ENCODE measurements at places on chromosomes 2 and 18.

DNA sequence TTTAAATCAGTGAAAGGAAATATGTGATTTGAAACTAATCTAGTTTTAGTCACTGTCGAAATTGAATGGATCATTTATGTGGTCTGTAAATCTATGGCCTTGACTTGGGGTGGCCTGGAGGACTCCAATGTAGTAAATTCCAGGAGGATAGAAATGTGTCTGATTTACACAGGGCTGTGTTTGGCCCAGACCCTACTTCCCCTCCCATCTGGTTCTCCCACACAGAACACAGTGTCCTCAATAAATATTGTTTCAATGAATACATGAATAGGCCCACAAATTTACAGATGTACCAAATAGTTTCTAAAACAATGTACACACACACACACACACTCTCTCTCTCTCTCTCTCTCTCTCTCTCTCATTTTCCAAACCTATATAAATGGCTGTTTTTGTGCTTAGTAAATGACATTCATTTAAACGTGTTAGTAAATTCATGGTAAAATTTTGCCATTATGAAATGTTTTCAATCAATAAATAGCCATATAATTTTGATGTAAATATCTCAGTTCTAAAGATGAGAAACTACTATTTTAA lies 1.9 kb downstream of the CCDC68 start:
- no peak for DNase-seq

DNA sequence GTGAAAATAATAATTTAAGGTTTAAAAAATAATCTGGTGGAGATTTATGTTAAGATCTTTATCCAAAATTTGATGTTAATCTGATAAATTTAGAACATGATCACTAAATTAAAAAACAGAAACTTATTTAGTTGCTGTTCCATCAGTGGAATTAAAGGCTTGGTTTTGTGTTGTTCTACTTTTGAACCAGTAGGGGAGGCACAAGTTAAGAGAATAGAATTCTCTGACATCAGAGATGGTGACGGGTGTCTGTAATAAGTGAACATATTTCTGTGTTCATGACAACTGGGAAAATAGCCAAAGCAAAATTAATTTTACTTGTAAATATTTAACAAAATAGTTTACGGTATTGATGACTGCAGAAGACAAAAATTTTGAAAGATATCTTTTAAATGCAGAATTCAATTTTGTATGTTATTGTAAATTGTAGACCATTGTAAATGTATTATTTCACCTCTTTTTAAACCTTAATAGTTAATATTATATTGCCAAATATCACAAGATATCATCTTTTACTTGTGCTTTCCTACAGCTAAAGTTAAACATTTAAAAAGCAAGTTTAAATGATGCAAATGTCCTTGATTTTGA lies 106.0 kb downstream of the UBR3 start:
- no peak for DNase-seq

DNA sequence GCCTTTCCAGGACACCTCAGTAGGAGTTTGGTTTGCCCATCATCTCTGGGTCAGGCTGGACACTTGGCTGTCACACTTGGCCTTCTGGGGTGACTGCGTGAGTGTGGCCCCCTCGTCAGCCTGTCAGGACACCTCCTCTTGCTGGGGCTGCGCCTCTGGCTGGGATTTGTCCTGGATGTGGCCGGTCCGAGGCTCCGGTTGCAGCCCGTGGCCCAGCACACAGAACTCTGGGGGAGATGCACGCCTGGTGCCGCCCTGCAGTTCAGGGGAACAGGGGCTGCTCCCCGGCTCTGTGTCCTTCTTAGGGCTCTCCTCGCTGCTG lies 9.6 kb downstream of the PCARE start:
- no peak for DNase-seq

- no peak for DNase-seq
Measured at GRCh38 chr2:173002751-173003541, 72.7 kb upstream of the MAP3K20 start.

- DNase-seq = no peak
Measured at GRCh38 chr2:235827585-235827992, 333.7 kb downstream of the AGAP1 start.

- DNase-seq = no peak
Measured at GRCh38 chr2:4369826-4370419, 666.5 kb downstream of the DCDC2C start.

- no peak for DNase-seq
Measured at GRCh38 chr2:226813148-226813701, 13.6 kb upstream of the IRS1 start.

- DNase-seq = no peak
Measured at GRCh38 chr2:72139471-72139873, 8.2 kb downstream of the CYP26B1 start.

DNA sequence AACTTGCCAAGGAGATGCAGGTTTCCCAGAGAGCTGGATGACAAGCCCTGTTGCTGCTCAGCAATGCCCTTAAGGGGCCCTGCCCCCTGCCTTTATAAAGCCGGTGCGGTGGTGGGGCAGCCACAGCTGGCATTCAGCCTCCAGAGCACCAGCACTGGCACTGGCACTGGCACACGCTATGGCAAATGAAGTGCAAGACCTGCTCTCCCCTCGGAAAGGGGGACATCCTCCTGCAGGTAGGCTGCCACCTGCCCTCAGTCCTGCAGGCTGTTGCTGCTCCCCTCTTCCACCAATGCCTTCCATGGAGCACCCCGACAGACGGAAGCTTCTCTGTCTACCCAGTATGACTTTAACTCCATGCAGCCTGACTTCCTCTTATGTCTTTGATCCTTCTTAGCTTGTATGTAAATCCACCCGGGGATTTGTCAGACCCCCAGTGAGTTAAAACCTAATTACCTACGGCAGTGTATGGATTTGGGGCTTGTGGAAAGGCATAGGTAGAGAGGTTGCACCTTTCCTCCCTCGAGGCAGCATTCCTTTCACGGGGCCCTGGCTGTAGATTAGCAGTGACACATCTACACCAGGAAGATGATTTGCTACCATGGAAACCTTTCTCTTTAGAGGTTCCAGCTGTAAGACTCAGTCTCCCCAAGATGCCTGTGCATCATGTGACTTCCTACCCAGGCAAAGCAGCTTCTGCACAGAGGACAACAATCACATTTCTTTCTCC lies at the start of gene DAPL1:
Gene DAPL1, plus strand, starts transcription at position 123 of the 730 bp plus-strand sequence. Its CDS starts 56 bp downstream, at position 179.
- no peak for DNase-seq

DNA sequence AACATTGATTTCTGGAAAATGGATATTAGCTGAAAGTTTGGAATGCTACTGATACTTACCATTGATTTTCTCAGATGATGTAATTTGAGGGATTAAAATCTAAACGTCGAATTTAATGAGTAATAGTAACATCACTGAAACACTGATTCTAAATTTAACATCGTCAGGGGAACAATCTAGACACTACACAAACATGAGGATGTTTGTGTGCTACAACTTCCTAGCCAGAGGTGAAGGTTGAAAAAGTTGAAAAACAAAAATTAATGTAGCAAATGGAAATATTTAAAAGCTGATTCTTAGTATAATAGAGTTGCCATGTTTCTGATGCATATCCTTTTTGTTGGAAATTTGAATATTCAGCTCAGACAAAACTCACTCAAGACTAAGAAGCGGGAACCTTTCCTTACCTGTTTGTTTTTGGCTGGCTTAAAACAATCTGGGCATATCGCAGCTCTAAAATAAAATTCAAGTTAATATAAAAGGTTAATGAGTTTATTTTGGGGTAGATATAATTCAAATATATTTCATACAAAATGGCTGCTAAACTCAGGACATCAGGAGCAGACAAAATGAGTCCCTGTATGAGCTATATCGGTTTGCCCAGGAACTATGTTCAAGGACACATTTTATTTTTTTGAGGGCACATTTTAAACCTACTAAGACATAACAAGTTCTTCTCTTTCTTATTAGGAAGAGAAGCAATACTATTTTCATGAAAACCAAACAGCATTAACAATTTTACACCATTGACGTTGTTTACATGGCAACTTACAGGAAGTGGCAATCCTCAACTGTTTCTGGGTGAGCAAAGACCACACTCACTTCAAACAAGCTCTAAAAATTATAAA lies 52.6 kb upstream of the PEX13 start:
- DNase-seq = no peak

DNA sequence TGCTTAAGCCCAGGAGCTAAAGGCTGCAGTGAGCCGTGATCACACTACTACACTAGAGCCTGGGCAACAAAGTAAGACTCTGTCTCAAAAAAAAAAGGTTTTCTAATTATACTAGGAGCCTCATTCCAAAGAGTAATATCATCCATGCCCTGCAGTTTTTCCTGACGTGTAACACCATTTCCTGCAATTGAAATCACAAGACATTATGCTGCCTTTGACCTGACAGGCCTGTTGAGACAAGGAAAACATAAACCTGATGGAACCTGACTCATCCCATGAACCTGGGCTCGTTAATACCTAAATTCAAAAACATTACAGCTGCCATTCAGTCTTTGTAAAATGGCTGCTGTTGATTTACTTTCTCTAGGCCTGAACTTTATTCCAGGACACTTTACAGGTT lies 58.7 kb upstream of the PEX13 start:
- no peak for DNase-seq

GRCh38 chr2:202270487-202270886 lies 4.9 kb downstream of the NOP58 start:
- no peak for DNase-seq

DNA sequence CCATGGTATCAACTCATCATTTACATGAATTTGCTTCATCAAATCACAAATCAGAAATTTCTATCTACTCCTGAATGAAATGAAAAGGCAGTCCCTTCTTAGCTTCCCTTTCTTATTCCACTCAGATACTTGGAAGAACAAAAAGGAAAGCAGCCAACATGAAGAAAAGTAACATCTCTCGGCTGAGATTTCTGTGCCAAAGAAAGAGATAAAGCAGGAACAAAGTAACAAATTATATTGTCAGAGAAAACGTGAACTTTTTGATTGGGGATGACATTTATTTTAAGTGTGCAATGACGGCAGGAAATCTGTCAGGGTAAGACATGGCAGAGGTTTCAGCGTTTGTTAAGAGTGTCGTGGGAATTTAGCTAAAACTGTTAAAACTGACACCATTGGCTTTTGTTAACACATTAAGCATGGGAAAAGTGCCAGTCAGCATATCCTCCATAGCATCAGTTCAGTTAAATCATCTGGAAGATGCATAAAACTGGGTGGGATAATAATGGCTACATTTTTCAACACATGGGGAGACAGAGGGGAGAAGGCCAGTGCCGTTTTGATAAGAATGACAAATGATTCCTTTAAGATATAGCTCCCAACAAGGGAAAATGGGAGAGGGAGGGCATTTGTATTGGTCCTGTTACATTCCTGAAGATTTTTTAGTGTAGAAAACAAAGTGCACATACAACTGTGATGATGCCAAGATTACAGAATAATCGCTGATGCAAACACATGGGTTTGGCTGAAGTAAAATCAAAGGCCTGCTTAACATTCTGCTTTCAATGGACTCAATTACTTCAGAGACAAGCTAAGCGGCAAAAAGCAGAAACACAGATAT lies 211.6 kb downstream of the ZNF521 start:
- no peak for DNase-seq

DNA sequence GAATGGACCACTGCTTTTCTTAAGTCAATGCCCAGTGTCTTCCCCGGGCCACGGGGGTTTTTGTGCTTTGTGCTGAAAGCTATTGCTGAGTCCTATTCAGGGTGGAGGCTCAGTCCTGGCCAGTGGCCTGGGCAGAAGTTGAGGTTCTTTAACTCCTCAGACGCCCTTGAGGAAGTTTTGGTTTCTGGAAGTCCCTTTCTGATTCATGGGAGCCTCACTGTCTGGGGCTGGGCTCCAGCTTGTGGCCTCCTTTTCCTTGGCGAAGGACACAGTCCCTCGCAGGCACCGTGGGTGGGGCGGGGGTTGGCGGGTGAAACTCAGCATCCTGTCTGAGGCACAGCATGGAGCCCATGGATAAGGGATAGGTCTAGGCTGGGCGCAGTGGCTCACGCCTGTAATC lies 465.2 kb upstream of the HS6ST1 start:
- DNase-seq = no peak

- DNase-seq = no peak
Measured at GRCh38 chr18:33660696-33661310, 82.8 kb downstream of the ASXL3 start.

GRCh38 chr2:143603846-143604565 lies 474.8 kb downstream of the ARHGAP15 start:
- no peak for DNase-seq

DNA sequence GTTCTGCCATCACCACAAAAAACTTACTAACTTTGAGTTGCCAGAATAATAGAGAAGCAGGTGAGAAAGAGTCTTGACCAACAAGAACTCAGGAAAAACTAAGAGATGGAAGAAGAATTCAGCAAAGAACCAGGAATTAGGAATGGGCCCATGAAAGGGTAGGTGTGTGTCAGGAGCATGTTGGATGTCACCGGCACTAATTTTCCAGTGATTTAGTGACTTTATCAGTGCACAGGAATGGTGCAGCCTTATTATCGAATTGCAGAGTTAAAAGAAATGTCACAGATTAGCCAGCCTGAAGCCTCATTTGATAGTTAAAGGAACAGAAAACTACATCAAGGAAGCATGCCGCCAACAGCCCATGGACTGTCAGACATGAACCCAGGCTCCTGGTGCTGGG lies 9.0 kb upstream of the BOD1L2 start:
- no peak for DNase-seq

DNA sequence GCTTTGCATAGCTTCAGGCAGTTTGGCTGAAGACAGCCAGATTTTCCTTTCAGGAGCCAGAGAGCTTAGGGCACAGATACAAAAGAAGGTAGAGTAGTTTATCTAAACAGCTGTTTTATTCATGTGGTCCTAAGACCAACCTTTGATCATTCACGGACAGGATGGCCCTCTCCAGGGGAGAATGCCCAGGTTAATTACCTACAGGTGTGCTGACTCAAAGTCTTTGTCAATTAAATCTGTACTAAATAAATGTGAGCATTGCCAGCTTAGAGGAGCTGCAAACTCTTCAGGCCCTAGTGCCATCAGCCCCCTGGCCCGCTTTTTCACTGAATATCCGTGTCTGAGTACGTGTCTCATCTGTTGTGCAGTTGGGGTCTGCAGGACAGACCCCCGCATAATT lies 554.7 kb downstream of the NUP35 start:
- DNase-seq = no peak

DNA sequence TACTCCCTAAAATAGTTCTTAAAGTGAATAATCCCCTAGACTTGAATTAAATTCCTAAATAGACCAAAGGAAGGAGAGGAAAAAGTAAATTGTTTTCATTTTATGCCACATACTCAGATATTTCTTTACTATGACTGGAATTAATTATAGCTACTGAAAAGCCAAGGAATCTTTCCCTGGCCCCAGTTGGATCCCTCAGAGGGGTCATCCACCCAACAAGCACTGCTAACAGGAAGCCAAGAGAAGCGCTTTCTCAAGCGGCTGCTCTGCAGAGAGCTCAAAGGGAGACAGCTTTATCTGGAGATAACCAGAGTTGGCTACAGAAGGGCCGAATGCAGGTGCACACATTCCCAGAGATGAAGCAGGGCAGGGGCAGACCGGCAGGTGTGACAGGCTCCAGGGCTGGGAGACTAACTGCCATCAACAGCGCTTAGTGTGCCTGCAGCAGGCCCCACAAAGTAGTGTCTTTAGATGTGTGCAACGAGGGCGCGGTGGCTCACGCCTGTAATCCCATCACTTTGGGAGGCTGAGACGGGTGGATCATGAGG lies 51.1 kb downstream of the POLR1A start:
- DNase-seq = no peak
